ENCODE measurements at places on chromosomes 6 and 20. TPM values are rescaled to one million over a fixed set of nuclear protein-coding genes. Genes with fewer than 3 reads are reported as not detected.

SRSF12 gene
- total RNA-seq: 0.35 TPM

- no peaks in the 10 kb centered on the region for H3K36me3 ChIP-seq
- DNase-seq: no peak
- no peak overlapping the region for H3K4me3 ChIP-seq
These were observed 20.6 kb upstream of the SLC9A8 start for GRCh38 chr20:49792006-49792405.

DNA sequence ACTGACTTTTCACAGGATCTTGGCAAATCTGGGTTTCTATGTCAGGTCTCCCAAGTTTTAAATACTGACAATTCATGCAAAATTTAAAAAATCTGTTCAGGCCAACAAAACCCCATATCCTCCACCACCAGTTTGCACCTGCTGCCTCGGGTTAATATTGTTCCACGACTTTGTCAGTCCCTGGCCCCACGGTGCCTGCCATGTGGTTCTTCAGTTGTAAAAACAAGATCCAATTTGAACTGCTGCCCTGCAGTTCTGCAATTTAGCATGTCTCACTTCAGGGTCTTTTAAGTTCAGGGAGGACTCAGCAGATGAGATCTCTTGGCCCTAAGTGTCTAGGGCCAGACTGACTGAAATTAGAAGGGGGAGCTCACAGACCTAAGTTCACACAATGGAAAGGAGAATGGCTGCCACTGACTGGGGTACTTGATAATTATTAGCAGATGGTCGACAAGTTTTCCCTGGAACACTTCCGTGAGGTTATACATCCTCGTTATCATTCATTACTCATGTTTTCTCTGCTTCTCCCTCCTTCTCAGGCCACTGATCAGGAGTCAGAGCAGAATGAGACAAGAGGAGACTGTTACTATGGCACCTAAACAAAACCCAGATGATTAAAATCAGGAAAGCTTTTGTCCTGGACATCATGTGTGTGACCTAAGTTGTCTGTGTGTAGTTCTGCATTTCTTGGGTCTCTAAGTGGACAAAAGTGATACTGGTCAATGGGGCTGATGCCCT lies 223.6 kb downstream of the KIF16B start:
- no peak for DNase-seq
- H3K36me3 ChIP-seq: no peaks in the 10 kb centered on the region
- H3K4me1 ChIP-seq: no peaks in the 10 kb centered on the region
- H3K27me3 ChIP-seq: no peaks in the 10 kb centered on the region

- H3K4me1 ChIP-seq: peaks cover 10% of the 10 kb centered on the region
- H3K36me3 ChIP-seq: no peaks in the 10 kb centered on the region
- no peak overlapping the region for H3K27ac ChIP-seq
These were observed 2.6 kb upstream of the ZKSCAN3 start for GRCh38 chr6:28347119-28347518.

- no peak overlapping the region for H3K4me3 ChIP-seq
- peaks cover 77% of the 10 kb centered on the region for H3K4me1 ChIP-seq
- no peak overlapping the region for H3K27ac ChIP-seq
- no peaks in the 10 kb centered on the region for H3K27me3 ChIP-seq
- H3K36me3 ChIP-seq: peaks cover 7% of the 10 kb centered on the region
These were observed 32.0 kb downstream of the ATXN1 start for GRCh38 chr6:16729183-16729691.

DNA sequence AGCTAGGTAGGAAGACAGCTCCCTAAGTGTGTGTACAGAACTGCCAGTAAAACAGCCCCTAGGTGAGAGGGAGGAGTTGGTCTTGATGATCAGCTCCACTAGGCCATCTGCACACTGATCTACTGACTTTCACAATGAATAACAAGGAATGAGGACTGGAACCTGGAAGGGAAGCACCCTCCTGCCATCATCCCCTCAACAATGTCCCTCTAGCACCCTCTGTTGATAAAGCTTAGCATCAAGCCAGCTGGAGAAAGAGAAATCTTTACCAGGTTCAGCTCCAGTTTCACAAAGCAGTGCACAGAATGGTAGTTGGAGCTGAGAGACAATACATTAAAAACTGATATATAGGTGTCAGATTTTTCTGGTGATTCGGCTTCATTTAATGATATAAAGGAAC lies 57.2 kb upstream of the IRAK1BP1 start:
- DNase-seq: no peak
- H3K27ac ChIP-seq: peak overlapping the region; percentile 40
- H3K36me3 ChIP-seq: no peaks in the 10 kb centered on the region
- H3K27me3 ChIP-seq: no peaks in the 10 kb centered on the region
- no peak overlapping the region for H3K4me3 ChIP-seq

GRCh38 chr6:1739220-1739619 lies 129.5 kb downstream of the FOXC1 start:
- H3K4me3 ChIP-seq: no peak overlapping the region
- H3K27ac ChIP-seq: no peak overlapping the region
- H3K4me1 ChIP-seq: no peaks in the 10 kb centered on the region
- DNase-seq: no peak
- H3K27me3 ChIP-seq: no peaks in the 10 kb centered on the region

DNA sequence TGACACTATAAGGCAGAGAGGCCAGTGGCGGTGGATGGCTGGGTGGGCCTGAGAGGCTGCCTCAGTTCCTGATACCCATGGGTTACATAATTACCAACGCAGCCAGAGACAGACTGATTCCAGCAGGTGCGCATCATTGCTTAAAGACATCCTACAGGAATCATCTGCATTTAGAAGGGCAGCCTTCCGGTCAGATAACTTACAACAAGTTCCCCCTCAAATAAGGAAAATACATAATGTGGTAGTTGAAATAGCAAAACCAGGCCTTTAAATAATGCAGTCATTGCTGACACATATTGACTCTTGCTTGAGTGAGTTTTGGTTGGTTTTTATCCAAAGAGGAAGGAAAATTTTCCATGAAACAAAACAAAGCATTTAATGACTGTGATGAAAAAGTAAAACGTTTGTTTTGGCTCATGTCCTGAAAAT lies 81.9 kb downstream of the SIM1 start:
- no peaks in the 10 kb centered on the region for H3K4me1 ChIP-seq
- H3K27me3 ChIP-seq: no peaks in the 10 kb centered on the region
- DNase-seq: no peak
- H3K4me3 ChIP-seq: no peak overlapping the region
- no peaks in the 10 kb centered on the region for H3K36me3 ChIP-seq
- no peak overlapping the region for H3K27ac ChIP-seq

DNA sequence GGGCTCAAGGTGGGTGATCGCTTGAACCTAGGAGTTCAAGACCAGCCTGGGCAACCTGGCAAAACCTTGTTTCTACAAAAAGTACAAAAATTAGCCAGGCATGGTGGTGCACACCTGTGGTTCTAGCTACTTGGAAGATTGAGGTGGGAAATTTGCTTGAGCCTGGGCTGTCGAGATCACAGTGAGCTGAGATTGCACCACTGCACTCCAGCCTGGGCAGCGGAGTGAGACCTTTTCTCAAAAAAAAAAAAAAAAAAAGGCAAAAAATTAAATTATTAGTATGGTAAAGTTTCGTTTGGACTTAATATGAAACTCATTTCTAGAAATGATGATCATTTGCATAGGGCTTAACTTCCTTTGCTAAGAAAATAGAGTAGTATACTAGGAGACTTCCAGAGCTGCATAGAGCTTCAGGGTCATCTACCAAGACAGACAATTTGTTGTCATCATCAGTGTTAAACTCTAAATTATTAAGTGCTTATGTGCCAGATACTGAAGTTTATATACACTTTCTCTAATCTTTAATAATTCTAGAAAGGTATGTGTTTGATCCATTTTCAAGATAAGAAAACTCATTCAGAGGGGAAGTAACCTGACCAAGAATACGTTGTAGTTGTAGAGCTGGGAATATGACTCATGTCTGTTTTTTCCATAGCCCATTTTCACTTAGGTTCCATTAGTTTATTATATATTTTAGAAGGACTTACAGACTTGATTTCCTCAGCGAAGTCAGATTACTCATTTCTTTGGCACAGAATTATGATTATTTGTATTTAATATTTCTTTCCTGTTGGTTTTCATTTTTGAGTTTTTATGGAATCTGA lies 84.5 kb downstream of the SLC16A10 start:
- no peak for DNase-seq
- no peak overlapping the region for H3K4me3 ChIP-seq
- no peaks in the 10 kb centered on the region for H3K27me3 ChIP-seq
- no peak overlapping the region for H3K27ac ChIP-seq

GRCh38 chr6:122289762-122290539 lies 109.5 kb upstream of the HSF2 start:
- no peak overlapping the region for H3K27ac ChIP-seq
- H3K4me1 ChIP-seq: no peaks in the 10 kb centered on the region
- no peaks in the 10 kb centered on the region for H3K27me3 ChIP-seq
- no peaks in the 10 kb centered on the region for H3K36me3 ChIP-seq
- DNase-seq: no peak
- H3K4me3 ChIP-seq: no peak overlapping the region

GRCh38 chr6:10312445-10312844 lies 102.4 kb downstream of the TFAP2A start:
- H3K4me1 ChIP-seq: no peaks in the 10 kb centered on the region
- no peak for DNase-seq
- H3K36me3 ChIP-seq: no peaks in the 10 kb centered on the region
- no peak overlapping the region for H3K27ac ChIP-seq
- H3K27me3 ChIP-seq: no peaks in the 10 kb centered on the region
- no peak overlapping the region for H3K4me3 ChIP-seq

DNA sequence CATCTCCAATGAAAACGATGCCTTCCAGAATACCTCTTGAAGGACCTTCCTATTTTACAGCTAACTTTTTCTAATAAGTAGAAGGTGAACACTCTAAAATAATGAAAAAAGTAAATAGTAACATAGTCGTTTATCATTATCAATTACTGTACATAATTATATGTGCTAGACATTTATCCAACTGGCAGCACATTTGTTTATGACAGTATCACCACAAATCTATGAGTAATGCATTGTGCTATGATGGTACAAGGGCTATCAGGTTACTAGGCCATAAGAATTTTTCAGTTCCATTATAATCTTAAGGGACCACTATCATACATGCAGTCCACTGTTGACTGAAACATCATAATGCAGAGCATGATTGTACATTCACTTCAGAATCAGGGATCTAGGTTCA lies 68.4 kb downstream of the ATG5 start:
- H3K4me1 ChIP-seq: peaks cover 19% of the 10 kb centered on the region
- no peaks in the 10 kb centered on the region for H3K27me3 ChIP-seq
- DNase-seq: no peak
- H3K27ac ChIP-seq: no peak overlapping the region
- no peaks in the 10 kb centered on the region for H3K36me3 ChIP-seq
- no peak overlapping the region for H3K4me3 ChIP-seq

- H3K4me1 ChIP-seq: no peaks in the 10 kb centered on the region
- no peaks in the 10 kb centered on the region for H3K36me3 ChIP-seq
- H3K27ac ChIP-seq: no peak overlapping the region
- DNase-seq: no peak
- no peak overlapping the region for H3K4me3 ChIP-seq
These were observed 179.7 kb upstream of the SUPT3H start for GRCh38 chr6:45557454-45557853.

GRCh38 chr6:63214816-63215215 lies 3.5 kb downstream of the FKBP1C start:
- H3K4me1 ChIP-seq: no peaks in the 10 kb centered on the region
- H3K4me3 ChIP-seq: no peak overlapping the region
- no peaks in the 10 kb centered on the region for H3K27me3 ChIP-seq
- no peak overlapping the region for H3K27ac ChIP-seq
- no peaks in the 10 kb centered on the region for H3K36me3 ChIP-seq

PRSS35 gene
- total RNA-seq: not detected

PRPH2 gene
- not detected for total RNA-seq

SEL1L2 gene
- total RNA-seq: not detected

- H3K36me3 ChIP-seq: no peaks in the 10 kb centered on the region
- H3K27me3 ChIP-seq: no peaks in the 10 kb centered on the region
- peaks cover 13% of the 10 kb centered on the region for H3K4me1 ChIP-seq
- H3K4me3 ChIP-seq: no peak overlapping the region
- no peak for DNase-seq
These were observed 60.6 kb downstream of the HIVEP2 start for GRCh38 chr6:142884214-142885035.

GPLD1 gene
- total RNA-seq: 1.9 TPM

DNA sequence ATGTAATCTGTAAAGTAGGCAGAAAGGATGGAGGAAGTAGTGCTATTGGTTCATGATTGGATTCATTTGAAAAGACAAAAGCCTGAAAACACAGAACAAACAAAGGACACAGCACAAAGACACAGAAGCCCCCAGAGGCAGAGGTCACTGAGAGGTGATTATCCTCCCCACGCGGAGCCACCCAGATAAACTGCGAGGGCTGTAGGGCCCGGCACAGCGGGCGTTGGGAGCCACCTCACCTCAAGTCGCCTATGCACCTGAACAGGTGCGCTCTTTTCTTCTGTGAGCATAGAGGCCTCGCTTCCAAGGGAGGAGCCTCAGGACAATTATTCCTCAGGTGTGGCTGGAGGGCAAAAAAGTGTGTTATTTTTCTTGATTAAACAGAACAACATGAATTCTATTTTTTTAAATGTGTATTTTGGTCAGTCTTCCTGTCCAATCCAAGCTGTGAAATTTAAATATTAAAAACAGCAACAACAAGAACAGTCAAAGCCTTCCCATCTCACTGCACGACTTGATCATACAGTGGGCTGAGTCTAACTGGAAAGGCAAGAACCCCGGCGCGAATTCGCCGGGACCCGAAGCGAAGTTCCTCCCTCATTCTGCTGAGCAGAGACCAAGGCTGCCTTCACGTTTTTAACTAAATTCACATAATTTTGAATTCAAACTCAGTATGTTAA lies 205.3 kb downstream of the THBS2 start:
- no peak overlapping the region for H3K4me3 ChIP-seq
- no peak for DNase-seq
- H3K4me1 ChIP-seq: no peaks in the 10 kb centered on the region
- H3K36me3 ChIP-seq: no peaks in the 10 kb centered on the region
- H3K27ac ChIP-seq: no peak overlapping the region
- H3K27me3 ChIP-seq: no peaks in the 10 kb centered on the region

HLA-DRB5 gene
- 7.7 TPM for total RNA-seq

DNA sequence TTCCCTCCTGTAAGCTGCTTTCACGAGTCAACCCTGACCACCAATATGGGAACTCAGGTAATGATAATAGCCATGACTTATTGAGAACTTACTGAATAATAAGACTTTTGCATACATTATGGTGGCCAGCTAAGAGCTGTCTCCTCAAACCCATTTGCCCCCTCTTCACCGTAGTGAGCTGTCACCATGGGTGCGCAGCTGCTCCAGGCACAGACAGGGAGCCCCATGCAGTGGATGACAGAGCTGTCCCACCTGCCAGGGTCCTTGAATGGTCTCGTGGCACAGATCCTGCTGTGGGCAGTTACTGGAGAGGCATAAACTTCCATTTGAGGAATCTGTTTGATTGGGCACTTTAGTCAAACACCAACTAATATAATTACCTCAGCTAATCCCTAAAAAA lies 1.9 kb downstream of the SLC22A16 start:
- H3K27me3 ChIP-seq: no peaks in the 10 kb centered on the region
- no peaks in the 10 kb centered on the region for H3K4me1 ChIP-seq
- H3K27ac ChIP-seq: no peak overlapping the region
- no peak for DNase-seq

- DNase-seq: no peak
- H3K27me3 ChIP-seq: no peaks in the 10 kb centered on the region
- peak overlapping the region; percentile 97 for H3K27ac ChIP-seq
- H3K4me3 ChIP-seq: peak overlapping the region; percentile 93
- H3K36me3 ChIP-seq: no peaks in the 10 kb centered on the region
These were observed 620 bp downstream of the HIVEP1 start for GRCh38 chr6:12012558-12013306.
